ENCODE measurements at places on chromosomes 1 and 21.

DNA sequence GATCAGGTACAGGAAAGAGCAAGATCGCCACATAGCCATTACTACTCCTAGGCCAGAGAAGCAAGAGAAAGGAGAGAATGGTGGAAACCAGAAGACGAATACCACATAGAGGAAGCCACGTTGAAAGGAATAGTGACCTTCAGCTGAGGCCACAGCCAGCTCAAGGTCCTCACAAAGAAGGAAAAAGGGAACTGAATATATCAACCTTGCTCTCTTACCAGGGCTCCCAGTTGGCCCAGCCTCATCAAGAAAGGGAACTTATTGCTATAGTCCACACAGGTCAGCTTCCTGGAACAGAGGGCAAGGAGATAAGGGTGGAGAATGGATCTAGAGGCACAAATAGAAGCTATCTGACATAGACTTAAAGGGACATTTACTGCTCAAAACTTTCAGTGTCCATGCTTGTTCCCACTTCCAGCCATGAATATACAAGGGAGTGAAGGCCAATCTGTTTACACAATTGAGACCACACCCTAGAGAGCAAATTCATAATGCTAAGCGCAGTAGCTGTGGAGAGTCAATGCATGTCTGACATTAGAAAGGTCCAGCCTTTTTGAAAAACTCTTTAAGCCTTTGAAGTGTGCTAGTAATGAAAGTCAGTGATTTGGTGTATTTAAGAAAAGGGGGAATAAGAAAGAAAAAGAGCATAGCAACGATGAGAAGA lies 120.7 kb upstream of the ZC3H11B start:
- DNase-seq: no peak

GRCh38 chr1:214514032-214514818 lies 37.2 kb downstream of the PTPN14 start:
- DNase-seq: peak; percentile 17

GRCh38 chr1:23593556-23594148 lies 34.4 kb upstream of the ID3 start:
- no peak for DNase-seq

DNA sequence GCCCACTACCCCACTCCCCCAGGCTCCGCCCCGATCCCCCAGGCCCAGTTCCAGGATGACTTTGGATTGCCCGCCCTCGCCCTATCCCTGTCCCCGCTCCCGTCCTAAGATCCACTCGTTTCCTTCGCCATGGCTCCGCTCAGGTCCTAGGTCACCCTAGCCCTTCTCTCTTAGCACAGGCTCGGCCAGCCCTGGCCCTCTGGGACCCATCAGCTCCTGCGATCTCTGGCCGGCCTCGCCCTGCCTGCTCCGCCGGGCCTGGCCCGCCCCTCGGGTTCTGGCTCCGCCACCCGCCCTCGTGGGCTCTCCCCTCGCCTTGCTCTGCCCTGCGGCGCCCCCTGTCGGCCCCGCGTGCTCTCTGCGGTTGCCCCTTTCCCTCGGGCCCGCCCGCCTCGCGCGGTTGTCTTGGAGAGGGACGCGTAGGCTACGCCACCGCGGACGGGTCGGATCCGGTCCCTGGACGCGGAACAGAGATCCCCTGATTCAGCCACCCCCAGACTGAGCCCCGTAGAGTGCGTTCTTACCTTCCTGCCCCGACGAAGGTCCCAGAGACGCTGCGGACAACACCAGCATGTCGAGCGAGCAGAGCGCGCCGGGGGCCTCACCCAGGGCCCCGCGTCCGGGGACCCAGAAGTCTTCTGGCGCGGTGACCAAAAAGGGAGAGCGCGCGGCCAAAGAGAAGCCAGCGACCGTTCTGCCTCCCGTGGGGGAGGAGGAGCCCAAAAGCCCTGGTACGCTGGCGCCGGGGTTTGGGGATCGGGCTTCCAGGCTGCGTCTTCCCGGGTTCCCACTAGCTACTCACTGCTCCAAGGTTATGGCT lies at the start of gene LRRC71:
TSS of gene LRRC71 (plus strand) at position 400 of the 820 bp plus-strand sequence. CDS start at position 572, 172 bp downstream.
- DNase-seq: peak; percentile 93
